Activated T-helper 9 cell treated with anti-CD3 and anti-CD28 coated beads, Interleukin-2, amount 50 U/mL, for 16 hours (primary cell): ENCODE measurements at places on chromosomes 13 and 19.

- no peak for DNase-seq
Observed at GRCh38 chr19:45781214-45782161, 802 bp downstream of the DMPK start.

- DNase-seq = no peak
Observed at GRCh38 chr13:97974773-97975172, 21.3 kb downstream of the IPO5 start.

DNA sequence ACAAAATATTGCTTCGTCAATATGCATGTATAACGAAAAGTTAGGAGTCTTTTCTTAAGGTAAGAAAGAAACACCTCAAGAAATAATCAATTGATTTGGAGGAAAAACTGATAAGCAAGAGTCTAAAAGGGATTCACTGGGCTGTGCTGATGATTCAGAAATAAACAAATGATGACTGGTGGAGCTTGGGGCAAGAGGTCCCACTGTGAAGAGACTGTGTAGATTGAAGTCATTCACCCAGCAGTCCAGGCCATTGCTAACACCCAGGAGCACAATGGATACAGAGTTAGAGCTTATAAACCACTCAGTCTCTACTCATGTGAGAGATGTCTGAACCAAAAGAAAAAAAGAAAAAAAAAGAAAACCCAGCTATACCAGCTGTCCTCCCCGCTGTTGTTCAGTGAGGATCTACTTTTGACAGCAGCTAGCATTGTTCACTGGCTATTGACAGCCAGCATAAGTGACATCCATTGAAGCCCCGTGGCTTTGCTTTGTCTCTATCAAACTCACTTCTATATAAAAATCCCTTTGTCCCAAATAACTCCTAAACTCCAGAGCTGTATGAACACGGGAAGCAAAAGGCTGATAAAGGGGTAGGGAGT, 255.5 kb downstream of the KCTD12 start:
- no peak for DNase-seq

DNA sequence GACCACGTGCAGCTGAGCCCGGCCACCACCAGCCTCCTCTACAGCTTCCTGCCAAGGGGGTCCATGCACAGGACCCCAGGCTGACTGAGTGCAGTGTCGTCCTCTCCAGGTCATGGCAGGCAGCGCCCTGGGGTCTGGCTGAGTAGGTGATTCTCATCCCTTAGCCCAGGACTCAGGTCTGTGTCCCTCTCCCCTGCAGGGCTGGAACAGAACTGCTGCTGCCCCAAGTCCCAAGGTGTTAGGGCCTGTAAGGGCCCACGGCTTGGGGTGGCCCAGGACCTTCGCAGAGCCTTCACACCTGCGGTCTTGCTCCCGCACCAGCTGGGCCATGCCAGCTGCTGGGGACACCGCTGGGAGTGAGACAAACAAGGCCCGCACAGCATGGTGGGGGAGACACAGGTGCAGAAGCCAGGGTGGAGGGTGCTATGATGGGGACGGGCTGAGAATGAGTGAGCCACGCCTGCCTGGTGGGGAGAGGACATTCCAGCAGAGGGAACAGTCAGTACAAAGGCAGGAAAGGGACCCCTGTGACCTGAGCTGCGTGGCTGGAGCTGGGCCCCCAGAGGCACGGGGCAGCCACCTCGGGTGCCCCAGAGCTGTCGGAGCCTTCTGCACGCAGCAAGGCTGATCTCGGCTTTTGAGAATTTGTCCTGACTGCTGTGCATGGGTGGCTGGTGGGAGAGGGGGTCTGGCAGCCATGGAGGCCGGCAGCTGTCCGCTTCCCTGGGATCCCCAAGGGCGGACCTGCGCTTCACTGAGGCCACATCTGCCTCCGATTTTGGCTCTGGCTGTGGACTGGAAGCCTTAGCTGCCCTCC, 11.9 kb downstream of the PLEKHF1 start:
- DNase-seq = no peak

GRCh38 chr19:49862391-49863253, 4.8 kb downstream of the PNKP start:
- no peak for DNase-seq

DNA sequence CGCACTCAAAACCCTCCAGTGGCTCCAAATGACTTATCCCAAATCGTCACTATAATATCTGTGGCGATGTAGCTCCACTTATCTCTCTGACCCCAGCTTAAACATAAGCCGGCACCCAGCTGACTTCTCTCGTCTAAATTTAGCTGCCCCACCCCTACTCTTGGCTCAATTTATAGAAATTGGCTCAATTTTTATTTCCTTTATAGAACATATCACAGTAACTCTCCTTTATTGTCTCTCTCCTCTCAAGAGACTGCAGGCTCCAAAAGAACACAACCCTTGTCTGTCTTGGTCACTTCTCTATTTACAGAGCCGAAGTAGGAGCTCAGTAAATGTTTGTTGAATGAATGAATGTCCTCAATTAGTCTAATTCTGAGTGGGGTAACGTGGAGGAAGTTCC, 805 bp downstream of the ZNF784 start:
- no peak for DNase-seq

- no peak for DNase-seq
Observed at GRCh38 chr13:38419312-38419873, 69.7 kb downstream of the UFM1 start.

DNA sequence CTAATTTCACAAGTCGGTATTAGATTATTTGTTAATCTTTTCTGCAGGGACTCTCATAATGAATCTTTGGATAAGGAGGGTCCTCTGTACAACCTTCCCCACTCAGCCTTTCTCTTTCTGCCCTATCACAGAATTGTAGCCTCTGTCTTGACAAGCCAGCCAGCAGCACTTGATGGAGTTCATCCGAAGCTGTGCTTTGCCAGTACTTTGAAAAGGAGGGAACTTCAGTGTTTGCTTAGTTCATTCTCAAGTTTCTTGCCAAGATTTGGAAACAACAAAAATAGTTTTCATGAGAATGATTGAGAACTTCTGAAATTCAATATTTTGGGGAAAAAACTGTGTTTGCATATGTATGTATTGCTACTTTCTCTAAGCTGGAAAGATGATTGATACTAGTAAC, 69.3 kb upstream of the HMGB1 start:
- DNase-seq = no peak

DNA sequence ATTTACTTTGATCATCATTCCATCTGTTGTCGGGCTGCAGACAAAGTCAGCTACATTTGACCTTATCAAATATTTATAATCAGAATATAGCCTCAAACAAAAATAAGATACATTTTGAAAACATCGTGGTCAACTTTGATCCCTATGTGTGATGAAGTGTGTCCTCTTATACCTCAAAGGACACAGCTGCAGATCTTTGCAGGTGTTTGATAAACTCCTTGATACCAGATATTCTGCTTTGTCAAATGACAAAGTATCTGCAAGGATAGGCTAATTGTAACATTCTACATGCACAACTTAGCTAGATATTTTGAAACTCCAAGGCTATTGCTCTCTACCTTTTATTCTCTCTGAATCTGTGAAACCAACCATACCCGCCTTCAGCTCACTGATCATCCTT, 44.0 kb downstream of the PHF11 start:
- DNase-seq = no peak

- DNase-seq = no peak
Observed at GRCh38 chr13:98546402-98546801, 30.5 kb downstream of the STK24 start.

DNA sequence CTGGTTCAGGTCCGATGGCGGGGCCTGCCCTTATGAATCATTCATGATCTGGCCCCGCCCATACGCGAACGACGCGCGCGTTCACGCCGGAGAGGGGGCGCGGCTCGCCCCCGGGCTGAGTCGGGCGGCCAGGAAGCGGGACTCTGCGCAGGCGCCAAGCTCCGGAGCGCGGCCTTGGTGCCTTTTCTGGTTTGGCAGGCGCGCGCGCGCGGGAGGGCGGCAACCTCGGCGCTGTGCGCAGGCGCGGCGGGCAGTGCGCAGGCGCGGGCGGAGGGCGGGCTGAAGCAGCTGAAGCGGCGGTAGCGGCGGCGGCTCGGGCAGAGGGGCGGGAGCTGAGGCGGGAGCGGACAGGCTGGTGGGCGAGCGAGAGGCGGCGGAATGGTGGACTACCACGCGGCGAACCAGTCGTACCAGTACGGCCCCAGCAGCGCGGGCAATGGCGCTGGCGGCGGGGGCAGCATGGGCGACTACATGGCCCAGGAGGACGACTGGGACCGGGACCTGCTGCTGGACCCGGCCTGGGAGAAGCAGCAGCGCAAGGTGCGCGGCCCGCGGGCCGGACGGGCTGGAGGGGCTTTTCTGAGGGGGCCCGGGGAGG, at the start of gene ACTN4:
ACTN4 (plus strand) TSS at position 282 of the 598 bp plus-strand sequence; CDS start at position 379, 97 bp downstream.
- peak; percentile 100 for DNase-seq

DNA sequence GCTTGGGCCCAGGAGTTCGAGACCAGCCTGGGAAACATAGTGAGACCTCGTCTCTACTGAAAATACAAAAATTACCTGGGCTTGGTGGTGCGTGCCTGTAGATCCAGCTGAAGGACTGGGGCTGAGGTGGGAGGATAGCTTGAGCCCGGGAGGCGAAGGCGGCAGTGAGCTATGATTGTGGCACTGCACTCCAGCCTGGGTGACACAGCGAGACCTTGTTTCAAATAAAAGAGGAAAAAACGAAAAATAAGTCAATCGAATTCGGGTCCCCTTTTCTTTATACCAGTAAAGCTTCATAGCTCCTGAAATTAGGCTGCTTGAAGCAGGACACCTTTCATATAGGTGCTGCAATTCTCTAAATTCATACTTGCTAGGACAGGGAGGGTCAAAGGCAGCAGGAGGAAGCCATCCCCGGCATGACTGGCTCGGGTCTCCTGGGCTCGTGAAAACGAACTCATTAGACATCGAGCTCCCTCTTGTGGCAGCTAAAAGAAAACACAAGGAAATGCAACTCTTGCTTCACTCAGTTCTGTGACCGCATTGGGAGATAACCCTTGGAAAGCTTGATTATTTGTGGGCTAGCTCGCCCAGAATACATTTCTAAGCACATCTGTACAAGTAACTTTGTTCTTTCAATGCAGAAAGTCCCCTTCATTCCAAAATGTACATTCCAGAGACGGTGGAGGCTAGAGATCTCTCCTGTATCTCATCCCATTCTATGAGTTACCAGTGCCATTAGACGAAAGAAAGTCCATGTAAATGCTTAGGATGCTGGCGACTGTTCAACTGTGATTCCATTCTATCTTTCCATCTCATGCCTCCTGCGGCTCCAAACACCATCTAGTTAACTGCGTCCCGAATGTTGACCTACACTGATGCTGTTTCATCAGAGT, 16.8 kb downstream of the FPR2 start:
- DNase-seq = no peak

DNA sequence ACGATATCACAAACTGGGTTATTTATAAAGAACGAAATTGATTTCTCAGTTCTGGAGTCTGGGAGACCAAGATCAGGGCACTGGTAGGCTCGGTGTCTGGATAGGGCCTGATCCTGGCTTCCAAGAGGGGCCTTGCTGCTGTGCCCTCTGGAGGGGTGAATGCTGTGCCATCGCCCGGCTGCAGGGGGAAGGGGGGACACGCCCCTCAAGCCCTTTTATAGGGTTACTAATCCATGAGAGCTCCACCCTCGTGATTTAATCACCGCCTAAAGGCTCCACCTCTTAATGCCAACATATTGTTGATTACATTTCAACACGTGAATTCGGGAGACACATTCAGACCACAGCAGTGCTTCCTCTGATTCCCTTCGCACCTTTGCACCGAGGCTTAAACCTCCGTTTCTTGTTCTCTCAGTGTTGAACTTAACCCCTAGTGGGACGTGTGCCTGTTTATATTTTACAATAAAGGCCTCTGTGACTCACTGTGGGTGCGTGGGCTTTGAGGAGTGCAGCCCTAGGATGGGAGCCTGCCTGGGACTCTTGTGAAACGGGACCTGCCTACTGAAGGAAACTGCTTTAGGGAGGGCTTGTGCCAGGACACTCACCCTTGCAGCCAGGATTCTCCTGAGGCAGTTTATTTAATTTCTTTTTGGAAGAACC, 52.4 kb upstream of the SPATA13 start:
- DNase-seq = no peak

DNA sequence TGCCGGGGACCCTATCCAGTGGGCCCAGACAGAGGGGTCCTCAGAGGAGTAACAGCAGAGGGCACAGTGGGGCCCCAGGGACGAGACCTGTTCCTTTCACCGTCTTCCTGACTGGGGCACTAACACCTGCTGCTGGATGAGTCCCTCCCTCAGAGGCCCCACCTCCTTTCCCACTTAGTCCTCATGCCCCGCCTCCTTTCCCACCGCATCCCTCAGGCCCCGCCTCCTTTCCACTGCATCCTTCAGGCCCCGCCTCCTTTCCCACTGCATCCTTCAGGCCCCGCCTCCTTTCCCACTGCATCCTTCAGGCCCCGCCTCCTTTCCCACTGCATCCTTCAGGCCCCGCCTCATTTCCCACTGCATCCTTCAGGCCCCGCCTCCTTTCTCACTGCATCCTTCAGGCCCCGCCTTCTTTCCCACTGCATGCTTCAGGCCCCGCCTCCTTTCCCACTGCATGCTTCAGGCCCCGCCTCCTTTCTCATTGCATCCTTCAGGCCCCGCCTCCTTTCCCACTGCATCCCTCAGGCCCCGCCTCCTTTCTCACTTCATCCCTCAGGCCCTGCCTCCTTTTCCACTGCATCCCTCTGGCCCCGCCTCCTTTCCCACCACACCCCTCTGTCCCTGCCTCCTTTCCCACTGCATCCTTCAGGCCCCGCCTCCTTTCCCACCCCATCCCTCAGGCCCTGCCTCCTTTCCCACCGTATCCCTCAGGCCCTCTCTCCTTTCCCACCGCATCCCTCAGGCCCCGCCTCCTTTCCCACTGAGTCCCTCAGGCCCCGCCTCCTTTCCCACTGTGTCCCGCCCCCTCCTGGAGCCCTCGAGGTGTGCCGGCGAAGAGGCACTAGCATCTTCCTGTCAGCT, 6.7 kb downstream of the SPPL2B start:
- no peak for DNase-seq

- no peak for DNase-seq
Observed at GRCh38 chr19:14361824-14362223, 19.4 kb upstream of the ADGRE5 start.

GRCh38 chr13:93977986-93978385, 501.5 kb downstream of the DCT start:
- DNase-seq = no peak

DNA sequence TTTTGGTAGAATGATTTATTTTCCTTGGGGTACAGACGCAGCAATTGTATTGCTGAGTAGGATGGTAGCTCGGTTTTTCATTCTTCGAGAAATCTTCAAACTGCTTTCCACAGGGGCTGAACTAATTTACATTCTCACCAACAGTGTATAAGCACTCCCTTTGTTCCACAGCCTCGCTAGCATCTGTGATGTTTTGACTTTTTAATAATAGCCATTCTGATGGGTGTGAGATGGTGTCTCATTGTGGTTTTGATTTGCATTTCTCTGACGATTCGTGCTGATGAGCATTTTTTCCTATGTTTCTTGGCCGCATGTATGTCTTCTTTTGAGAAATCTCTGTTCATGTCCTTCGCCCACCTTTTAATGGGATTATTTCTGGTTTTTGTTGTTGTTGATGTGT, 54.8 kb upstream of the UQCRFS1 start:
- DNase-seq = no peak
